ENCODE measurements at places on chromosomes 12 and 14.

- no peak for DNase-seq
Measured at GRCh38 chr12:87967871-87968270, 61.3 kb downstream of the C12orf50 start.

DNA sequence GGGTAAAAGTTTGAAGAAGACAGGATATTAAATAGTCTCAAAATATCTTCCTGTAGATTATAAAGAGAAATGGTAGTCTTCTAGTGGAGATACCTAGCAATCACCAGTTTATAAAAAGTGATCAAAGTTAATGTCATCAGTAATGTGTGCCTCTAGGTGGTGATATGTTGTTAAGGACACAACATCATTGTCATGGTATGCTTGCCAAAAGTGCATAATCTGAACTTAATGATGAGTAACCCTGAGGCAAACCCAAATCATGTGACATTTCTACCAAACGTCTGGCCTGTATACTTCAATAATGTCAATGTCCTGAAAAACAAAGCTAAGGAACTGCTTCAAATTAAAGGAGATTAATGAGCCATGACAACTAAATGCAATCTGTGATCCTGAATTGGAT, 214.7 kb downstream of the PHLDA1 start:
- DNase-seq: peak; percentile 42

DNA sequence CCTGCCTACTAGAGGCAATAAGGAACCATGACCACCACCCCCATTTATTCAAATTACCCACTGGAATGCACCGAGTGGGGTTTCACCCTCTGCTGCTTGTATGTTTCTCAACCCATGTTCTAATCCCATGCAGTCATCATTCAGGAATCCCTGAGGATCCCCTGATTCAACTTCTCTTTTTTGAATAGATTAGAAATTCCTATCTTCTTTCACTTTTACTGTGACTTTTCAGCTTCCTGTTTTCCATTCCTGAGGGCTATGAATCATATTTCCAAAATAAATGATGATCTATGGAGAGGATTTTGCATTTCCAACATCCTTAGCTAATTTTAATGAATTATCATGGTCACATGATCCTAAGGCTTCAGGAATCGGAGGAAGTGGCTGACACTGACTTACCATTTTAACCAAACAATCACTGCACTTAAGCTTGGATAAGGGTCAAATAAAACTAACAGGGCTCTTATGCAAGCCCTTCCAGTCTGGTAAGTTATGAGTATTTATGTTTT, 19.4 kb upstream of the P2RX4 start:
- DNase-seq: no peak

DNA sequence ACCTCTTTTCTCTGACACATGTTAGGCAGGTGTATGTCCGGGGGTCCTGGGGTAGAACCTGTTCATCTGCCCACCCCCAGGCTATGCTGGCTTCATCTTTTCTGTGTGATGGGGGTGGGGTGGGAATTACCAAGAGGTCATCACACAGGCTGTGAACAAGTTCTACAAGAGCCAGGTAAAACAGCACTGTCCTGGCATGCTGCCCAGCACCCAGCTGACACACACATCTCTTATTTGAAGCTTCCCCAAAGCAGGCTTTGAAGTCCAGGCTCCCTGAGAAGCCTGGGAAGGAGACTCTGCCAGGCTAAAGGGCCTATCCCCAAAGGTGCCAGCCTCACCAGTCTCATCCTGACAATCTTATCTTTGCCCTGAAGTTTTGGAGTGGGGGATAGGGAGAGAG, 141.1 kb downstream of the ALG10 start:
- DNase-seq: no peak

GRCh38 chr14:65462411-65462810, 49.9 kb downstream of the FUT8 start:
- DNase-seq: no peak

DNA sequence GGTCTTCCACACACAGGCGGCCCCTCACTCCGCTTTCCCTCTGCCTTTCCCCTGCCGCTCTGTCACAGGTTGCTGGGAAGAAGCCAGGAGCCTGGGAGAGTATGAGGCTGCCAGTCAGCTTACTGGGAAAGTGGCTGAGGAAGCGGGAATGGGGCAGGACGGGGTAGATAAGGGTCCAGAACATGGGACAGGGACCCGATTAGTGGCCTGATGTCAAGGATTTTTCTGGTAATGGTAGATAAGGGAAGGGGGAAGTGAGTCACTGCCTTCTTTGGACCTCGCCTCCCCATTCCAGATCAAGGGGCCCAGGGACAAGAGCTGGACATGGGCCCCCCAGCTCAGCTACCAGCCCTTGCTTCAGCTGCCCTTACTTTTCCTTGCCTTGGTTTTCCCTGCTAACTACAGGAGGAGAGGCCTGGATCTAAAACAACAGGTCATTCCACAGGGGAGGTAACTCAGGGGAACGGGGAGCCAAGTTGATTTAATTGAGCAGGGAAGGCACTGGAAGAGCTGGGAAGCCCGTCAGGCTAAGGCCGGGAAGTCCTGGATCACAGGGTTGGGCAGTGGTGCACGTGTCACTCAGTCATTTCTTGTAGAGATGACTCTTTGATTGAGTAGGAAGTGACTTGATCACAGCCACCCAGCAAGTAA, 3.5 kb upstream of the LPAR5 start:
- no peak for DNase-seq

GRCh38 chr14:31858868-31859267, 218.2 kb upstream of the ARHGAP5 start:
- no peak for DNase-seq

GRCh38 chr12:115251727-115252126, 567.8 kb upstream of the TBX3 start:
- no peak for DNase-seq

DNA sequence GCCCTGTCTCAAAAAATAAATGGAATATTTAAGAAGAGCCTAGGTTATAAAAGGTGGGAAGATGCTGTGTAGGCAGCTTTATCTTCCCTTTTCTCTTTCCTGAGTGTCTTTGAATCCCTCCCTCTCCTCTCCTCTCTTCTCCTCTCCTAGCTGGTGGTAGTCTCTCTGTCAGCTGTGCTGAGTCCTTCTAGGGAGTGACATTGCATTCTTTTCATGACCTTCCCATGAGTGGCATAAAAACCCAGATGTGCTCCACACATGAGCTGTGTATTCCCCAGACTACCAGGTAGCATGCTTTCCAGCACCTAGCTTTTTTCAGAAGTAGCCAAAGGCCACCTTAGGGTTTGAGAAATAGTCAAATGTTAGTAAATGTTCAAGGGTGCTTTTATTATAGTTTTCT, 23.6 kb downstream of the SAMD4A start:
- no peak for DNase-seq

DNA sequence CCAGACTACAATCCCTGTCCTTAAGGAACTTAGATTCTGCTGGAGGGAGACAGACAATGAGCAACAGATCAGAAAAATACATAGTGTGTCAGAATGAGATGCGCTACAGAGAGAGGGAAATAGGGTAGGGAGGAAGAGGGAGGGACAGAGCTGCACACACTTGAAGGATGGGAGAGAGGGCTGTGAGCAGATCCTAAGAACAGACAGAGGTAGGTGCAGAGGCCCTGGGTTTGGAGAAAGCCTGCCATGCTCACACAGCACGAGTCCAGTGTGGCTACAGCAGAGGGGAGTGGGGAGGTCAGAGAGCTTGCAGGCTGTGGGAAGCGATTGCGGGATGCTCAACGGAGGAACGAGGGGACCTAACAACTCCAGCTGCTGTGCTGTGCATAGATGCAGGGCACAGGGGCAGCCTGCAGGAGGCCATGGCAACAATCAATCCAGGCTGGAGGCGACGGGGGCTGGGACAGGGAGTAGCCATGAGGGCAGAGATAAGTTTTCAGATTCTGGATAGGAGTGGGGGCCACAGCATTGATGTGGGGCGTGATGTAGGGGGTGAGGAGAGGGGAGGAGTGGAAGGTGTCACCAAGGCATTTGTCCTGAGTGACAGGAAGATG, 20.7 kb downstream of the FAIM2 start:
- DNase-seq: no peak

DNA sequence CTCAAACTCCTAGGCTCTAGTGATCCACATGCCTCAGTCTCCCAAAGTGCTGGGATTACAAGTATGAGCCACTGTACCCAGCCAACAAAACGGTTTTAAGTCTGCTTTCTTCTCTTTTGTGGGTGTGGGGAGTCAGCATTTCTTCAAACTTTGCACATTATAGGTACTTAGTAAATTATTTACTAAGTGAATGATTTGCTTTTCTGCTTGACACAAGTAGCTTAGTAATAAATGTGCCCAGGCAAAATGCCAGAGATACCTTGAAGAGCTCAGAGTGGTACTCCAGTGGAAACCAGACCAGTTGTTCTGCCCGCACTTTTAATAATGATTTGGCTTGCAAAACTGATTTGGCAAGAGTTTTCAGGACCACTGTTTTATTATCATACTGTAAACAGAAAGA, 15.0 kb downstream of the DEPDC4 start:
- no peak for DNase-seq

DNA sequence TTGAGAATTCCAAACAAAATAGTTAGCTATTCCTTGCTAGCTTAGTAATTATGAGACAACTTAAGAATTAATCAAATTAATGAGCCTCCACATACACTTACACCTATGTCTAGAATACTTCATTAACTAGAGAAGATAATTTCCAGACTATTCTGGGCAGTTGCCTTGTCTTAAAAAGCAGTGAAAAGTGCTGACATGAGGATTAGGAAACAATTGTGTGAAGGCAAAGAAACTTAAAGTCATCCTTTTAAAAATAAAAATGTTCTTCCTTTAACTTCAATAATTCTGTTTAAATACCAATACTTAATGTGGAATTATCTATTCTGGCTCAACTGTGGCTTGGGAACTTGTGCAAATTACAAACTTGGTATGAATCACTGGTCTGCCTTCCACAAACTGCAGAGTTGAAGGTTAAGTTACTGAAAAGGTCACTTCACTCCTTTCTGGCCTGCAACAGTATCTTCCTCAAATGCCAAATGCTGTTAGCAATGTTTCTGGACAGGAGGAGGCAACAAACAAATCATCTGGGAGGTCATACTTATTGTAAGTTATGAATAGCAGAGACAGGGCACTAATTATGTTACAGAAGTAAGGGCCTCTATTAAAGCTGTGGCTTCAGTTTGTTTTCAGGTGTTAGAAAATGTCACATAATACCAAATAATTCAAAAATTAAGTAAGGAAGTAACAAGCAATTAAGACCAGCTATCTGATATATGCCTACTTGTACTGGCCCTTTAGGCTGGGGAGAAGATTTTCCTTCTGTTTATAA, 19.2 kb downstream of the PPTC7 start:
- DNase-seq: no peak

- peak; percentile 45 for DNase-seq
Measured at GRCh38 chr14:63388766-63389431, 70.2 kb upstream of the GPHB5 start.

DNA sequence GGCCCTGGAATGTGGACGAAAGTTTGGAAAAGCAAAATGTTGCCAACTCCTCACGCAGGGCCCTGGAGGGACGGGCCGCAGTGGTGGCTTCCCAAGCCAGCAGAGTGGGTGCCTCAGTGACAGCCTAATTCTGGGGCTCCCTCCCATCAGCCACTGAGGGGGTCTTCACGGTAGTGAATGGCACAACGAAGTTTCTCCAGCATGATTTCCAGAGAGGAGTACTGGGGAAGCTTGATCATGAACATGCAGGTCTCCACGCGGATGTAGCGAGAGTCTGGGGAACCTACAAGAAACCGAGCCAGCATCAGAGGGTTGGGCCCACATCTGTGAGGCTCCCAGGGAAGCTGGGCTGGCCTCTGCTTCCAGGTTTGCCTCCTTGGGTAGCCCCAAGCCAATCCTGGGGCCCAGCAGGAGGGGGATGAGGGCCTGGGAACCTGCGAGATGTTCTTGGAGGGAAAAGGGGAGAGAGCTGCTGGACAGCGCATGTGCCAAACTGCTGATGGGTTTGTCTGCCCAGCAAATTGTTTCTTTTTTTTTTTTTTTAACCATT, 37.0 kb downstream of the TRAFD1 start:
- DNase-seq: no peak

DNA sequence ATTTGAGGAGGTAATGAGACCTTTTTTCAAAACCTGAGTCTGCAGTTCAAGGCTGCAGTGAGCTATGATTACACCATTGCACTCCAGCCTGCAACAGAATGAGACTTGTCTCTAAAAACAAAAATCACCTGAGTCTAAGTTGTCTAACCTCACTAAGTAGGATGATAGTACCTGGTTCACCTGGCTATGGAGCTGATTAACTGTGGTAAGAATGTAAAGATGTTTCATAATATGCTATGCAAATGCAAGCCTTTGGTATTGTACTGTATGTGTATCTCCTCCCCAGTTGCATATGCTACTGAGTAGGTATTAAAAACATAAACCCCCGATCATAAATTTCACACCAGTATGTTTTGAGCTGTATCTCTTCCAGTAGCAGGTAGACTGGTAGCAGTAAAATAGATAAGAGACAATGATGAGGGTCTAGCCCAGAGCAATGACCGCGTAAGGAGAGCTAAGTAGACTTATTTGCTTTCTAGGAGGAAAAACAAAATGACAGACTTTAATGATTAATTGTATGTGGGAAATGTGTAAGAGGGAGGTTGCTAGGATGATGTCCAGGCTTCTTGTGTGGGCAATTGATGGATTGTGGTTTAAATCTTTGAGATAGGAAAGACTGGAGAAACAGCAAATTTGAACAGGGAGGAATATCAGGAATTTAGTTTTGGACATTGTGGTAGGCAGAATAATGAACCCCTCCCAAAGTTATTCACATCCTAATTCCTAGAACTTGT, 41.6 kb upstream of the EGLN3 start:
- DNase-seq: no peak

- no peak for DNase-seq
Measured at GRCh38 chr12:1655225-1655788, 26.3 kb downstream of the WNT5B start.

DNA sequence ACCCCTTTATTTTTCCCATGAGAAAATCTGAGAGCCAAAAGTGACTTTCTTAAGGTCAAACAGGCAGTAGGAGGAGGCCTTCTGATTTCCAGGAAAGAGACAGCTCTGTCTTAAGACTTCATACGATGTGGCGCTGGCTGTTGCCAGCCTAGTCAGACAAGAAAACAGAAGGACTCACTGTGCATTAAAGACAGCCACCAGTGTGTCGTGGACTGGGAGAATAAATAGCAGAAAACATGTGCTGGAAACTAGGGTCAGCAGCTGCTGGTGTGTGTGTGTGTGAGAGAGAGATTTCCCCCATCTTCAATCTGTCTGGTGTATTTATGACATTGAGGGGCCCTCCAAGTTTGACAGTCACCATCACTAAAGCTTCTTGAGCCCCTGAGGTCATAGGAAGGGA, 708.6 kb upstream of the TMEM132C start:
- no peak for DNase-seq

- DNase-seq: no peak
Measured at GRCh38 chr12:78441737-78442453, 422.7 kb upstream of the SYT1 start.

GRCh38 chr14:74618078-74618952, 6.3 kb upstream of the LTBP2 start:
- DNase-seq: no peak

DNA sequence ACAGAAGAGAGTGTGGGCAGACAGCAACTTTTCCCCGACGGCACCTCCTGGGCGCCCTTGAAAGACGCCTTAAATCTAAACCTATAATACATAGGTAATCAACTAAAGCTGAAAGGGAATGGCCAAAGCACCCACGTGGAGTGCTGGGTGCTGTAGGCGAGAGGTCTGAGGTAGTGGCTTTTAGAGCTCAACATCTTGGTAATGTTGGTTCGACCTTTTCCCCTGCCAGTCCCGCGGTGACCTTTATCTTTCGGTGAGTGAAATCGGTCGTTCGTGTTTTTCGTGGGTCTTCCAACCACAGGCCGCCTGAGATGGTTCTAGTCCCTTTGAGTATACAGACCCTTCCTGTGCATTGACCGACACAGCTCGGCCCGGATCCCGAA, 9.1 kb downstream of the OR6S1 start:
- DNase-seq: no peak

GRCh38 chr14:83975435-83975834, 1554.5 kb upstream of the FLRT2 start:
- no peak for DNase-seq
